ENCODE measurements at places on chromosomes 4 and X. TPM values are rescaled to one million over a fixed set of nuclear protein-coding genes. Genes with fewer than 3 reads are reported as not detected.

DNA sequence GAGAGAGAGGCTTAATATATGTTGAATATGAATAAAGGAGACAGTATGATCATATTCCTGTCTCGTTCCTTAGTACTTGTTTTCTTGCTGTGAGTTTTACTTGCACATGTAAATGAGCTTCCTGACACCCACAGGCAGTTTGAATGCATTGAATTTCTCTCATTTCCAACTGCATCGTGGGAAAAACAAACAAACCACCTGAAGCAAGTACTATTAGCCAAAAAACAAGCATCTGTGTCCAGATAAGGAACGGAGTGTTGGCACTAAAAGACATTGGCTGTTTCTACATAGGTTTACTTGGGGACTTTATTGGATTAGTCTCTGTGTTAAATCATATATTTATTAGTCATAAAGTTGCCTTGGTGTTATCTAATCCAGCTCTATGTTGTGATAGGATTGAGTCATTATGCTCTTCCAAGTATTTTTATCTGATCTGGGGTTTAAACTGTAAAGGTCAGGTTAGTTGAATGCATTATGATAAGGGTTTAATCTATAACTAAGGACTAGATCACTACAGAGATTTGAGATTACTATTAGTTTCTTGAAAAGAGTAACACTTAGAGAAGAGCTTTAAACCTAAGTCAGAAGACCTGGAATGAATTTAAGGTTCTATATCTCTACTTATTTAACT, 339.0 kb upstream of the SPANXN4 start:
- DNase-seq, result no peak

Gene GLOD5
- total RNA-seq, result not detected

DNA sequence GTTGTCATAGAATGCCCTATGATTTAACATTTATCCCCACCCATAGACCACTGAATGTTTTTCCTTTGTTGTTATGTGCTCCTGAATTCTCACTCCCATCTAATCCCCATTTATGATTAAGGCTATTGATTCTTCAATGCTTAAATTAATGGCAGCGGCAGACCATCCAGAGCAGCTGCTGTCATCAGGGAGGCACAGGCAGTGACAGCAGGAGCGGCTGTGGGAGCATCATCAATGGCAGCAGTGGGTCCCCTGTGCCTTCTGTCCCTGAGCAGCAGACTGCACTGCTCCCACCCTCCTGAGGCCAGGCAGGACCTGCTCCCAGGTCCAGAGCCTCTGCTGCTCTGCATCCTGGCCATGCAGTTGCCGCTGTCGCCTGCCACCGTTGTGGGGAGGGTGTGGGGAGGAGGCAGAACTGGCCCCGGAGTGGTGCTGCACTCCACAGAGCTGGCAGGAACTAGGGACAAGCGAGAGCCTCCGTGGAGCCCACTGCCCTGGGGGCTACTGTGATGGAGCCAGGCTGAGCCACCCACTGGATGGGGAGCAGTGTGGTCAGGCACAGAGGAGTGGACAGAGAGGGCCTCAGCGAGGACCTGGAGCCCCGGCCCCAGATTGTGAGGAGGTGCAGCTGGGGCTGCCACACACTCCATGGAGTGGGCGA, 29.0 kb downstream of the NAA11 start:
- DNase-seq, result no peak

- DNase-seq, result no peak
Measured at GRCh38 chrX:25527156-25527555, 511.4 kb upstream of the ARX start.

Gene MTNR1A
- total RNA-seq, result 0.84 TPM

Gene MAGEB17
- total RNA-seq, result not detected

Gene CFAP299
- not detected for total RNA-seq

GRCh38 chrX:111376897-111377578, 35.0 kb downstream of the DCX start:
- no peak for DNase-seq

DNA sequence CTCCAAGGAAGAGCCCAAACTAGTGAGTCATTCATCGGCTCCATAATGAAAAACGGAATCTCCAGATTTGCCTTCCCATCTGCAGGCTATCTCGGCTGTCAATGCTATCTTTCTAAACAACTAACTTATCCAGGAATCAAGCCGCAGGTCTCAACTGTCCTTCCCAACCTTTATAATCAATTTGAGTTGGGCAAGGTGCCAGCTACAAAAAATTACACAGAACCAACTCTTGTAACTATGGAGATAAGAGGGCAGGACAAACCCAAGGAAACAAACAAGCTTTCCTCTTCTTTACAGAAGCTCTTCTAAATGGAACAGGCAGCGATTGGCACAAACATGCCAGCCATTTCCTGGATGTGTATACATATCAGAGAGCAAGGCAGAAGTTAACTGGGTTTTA, 61.2 kb upstream of the RAI2 start:
- no peak for DNase-seq

Measured in HCT116 (cell line).